ENCODE measurements at places on chromosomes 2 and 18. TPM values are rescaled to one million over a fixed set of nuclear protein-coding genes. Genes with fewer than 3 reads are reported as not detected.

- no peak overlapping the region for H3K27ac ChIP-seq
- no peaks in the 10 kb centered on the region for H3K27me3 ChIP-seq
- H3K4me1 ChIP-seq = no peaks in the 10 kb centered on the region
- no peaks in the 10 kb centered on the region for H3K36me3 ChIP-seq
- DNase-seq = no peak
Observed at GRCh38 chr2:58109481-58109880, 62.9 kb downstream of the VRK2 start.

DNA sequence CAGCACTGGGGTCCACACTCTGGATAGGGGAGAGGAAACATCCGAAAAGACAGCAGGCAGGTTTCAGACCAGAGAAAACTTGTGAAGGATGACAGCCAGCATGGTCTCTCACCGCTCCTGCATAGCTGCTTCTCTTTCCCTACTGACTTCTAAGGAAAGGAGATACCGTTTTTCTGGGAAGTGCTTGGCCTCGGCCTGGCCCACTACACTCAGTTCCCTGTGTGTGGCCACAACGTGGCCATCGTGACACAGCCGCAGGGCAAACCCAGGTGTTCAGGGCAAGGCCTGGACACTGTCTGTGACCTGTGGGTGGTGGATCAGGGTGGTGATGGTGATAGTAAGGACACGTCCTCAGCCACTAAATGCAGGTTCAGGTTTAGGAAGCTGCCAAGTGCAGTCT, 34.2 kb upstream of the ACAA2 start:
- H3K27me3 ChIP-seq = no peaks in the 10 kb centered on the region
- H3K4me1 ChIP-seq = peaks cover 4% of the 10 kb centered on the region
- no peak for DNase-seq
- no peaks in the 10 kb centered on the region for H3K36me3 ChIP-seq
- no peak overlapping the region for H3K4me3 ChIP-seq

RND3 gene
- 42.7 TPM for total RNA-seq

PDE11A gene
- total RNA-seq = 0.25 TPM

GRCh38 chr2:122098306-122098705, 342.9 kb downstream of the TSN start:
- H3K4me1 ChIP-seq = no peaks in the 10 kb centered on the region
- H3K36me3 ChIP-seq = no peaks in the 10 kb centered on the region
- DNase-seq = no peak
- no peak overlapping the region for H3K27ac ChIP-seq

APCDD1 gene
- 46.1 TPM for total RNA-seq

CACNB4 gene
- total RNA-seq = 8.1 TPM

- DNase-seq = no peak
- H3K27ac ChIP-seq = no peak overlapping the region
- no peaks in the 10 kb centered on the region for H3K4me1 ChIP-seq
- no peak overlapping the region for H3K4me3 ChIP-seq
- H3K27me3 ChIP-seq = peaks cover 25% of the 10 kb centered on the region
Observed at GRCh38 chr2:149409506-149409905, 79.1 kb downstream of the LYPD6 start.
